ENCODE measurements at places on chromosomes 11 and 22.

DNA sequence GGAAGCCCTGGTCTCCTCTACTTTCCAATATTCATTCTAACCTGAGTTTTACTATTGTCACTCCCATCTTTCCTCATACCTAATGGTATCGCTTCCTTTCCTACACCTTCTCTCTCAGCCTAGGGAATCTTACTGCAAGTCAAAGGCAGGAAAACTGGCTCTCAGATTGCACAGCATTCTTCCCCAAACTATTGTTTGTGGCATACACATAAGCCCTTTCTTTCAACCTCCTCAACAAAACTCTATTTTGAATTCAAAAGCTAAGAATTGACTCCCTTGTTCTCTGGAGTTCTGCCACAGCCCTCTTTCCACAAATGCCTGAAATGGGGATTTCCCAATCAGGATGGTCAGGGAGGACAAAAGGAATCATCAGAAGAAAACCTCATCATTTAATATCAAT is 181.5 kb downstream of the FAM76B start:
- DNase-seq, result no peak

GRCh38 chr11:115550291-115551059 is 46.3 kb upstream of the CADM1 start:
- DNase-seq, result no peak

DNA sequence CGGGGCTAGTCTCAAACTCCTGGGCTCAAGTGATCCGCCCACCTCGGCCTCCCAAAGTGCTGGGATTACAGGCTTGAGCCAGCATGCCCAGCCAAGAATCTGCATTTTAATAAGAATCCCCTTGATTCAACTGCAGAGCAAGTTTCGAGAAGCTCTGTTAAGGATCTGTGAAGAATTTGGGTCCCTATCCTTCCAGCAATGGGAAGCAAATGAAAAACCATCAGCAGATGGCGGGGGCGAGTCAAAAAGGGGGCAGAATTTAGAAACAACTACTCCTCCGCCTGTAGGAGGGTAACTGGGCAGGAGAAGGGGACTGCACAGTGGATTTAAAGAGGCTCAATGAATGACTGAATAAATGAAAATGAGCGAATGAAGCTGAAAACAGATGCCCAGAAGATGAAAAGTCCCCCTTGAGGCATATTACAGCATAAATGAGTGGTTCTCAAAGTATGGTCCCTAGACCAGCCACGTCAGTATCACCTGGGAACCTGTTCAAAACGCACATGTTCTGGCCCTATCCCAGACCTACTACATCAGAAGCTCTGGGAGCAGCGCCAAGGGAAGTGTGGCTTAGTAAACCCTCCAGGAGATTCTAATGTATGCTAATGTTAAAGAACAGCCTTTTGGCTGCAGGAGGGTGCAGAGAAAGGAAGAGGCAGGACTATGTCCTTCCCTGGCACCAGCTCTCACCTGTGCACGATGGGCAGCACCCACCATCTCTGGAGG is 15.0 kb downstream of the VWCE start:
- DNase-seq, result no peak

GRCh38 chr11:12754021-12754420 is 79.8 kb downstream of the TEAD1 start:
- DNase-seq, result no peak

DNA sequence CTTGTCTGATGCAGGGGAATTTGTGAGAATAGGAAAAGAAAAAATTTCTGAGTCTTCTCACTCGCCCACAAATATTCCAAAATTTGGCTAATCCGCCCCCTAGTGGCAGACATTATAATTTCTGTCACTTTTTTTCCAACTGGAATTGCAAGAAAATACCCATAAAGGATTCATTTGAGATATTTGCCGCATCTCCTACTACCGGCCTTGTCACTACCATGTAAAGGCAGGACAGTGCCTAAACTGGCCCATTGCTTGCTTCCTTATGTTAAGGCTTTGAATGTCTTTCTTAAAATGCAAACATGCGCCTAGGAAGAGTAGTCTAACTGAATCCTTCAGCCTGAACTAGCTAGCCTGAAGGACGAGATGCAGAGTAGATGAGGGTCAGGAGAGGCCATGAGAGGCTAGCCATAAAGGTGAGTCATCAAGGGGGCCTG is 9.3 kb upstream of the CEP295 start:
- DNase-seq, result no peak

DNA sequence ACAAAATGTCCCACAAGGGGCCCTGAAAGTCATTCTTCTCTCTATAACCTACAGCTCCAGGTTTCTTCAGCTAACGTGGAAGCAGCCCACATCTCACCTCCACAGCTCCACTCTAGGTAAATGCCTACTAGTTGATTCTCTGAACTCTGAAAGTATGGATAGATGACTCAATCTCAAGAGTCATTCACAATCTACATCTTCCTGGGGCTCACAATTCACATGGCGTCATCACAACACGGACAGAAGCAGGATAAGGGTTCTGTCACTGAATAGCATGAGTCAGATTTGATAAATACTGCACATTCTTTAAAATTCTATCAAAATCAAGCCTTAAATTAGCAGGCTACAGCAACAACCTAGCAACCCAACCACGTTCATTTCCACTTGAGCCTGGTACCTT is 96.3 kb downstream of the PLEKHA7 start:
- no peak for DNase-seq

DNA sequence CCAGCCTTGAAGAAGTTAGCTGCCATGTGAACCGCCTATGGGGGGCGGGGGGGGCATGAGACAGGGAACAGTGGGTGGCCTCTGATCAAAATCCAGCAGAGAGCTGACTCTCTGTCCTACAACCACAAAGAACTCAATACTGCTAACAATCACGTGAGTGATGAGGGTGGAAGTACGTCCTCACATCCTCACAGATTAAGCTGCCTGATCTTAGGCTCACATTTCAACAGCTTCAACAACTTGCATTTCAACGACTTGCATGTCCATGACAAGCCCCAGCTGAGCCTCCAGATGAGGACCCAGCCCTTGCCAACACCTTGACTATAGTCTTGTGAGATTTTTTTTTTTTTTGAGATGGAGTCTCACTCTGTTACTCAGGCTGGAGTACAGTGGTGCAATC is 51.6 kb downstream of the CLMP start:
- no peak for DNase-seq

DNA sequence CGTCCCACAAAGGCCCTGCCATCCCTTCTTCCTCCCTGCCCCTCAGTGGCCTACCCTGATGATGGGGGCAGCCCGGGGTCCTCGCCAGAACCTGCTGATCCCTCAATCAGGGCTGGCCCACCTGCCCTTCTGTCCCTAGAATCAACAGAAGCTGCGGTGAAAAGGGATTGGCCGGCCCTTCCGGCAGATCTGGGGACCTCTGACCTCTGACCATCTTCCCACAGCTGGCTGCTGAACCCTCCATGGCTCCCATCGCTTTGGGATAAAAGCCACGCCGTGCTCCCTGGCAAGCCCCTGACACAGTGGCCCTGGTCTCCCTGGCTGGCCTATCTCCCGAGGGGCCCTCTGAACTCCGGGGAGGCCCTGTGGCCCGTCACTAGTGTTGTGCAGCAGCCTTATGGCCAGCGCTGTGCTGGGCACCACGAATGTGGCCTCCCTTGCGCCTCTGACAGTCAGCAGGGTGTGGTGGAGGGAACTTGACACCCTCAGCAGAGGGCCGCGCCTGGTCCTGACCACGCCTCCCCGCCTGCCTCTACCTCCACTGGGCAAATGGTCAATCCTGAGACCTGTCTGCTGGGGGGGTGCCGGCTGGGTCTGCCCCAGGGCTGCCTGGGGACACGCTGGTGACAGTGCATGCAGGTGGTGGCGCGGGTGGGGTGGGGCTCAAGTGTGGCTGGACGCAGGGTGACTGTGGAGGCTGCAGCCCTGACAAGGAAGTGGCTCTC is 58.0 kb upstream of the TTLL12 start:
- no peak for DNase-seq

- no peak for DNase-seq
Measured at GRCh38 chr11:64833198-64833502, 11.3 kb downstream of the CDC42BPG start.

GRCh38 chr11:95795627-95796295 is 5.5 kb downstream of the CEP57 start:
- DNase-seq, result no peak

DNA sequence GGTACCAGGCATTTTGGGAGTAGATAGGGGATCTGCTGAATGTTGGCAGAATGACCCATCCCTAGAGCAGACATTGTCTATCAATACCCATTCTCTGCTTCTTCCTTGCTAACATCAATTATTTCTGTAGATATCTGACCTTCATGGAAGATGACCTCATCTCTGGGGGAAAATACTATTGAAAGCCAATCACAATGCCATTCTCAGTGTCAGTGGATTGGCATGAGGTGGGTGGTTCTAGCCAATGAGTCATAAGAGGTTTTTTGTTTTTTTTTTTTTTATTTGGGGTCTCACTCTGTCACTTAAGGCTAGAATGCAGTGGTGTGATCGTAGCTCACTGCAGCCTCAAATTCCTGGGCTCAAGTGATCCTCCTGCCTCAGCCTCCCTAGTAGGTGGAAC is 42.5 kb downstream of the SNX19 start:
- DNase-seq, result no peak

DNA sequence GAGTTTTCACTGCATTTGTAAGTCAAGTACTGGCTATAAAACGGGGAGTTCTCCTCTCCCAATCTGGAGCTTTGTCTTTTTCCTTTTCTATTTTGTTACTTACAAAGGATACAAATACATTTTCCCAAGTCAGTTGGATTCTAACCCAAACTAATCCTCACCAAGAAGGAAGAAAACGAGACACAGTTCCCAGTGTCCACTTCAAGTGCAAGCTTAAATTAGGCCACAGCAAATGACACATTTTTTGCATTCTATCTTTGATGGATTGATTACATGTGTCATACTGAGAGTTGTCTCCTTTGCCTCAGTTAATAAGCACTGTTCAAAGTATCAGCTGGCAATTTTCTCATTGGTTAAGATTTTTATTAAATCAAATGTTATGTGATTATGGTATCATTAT is 296.7 kb upstream of the ANO5 start:
- no peak for DNase-seq

GRCh38 chr11:45892856-45893255 is 7.4 kb downstream of the MAPK8IP1 start:
- DNase-seq, result no peak

- no peak for DNase-seq
Measured at GRCh38 chr11:32071811-32072210, 19.1 kb upstream of the RCN1 start.

GRCh38 chr11:44945666-44946065 is 5.0 kb downstream of the TP53I11 start:
- DNase-seq, result no peak

DNA sequence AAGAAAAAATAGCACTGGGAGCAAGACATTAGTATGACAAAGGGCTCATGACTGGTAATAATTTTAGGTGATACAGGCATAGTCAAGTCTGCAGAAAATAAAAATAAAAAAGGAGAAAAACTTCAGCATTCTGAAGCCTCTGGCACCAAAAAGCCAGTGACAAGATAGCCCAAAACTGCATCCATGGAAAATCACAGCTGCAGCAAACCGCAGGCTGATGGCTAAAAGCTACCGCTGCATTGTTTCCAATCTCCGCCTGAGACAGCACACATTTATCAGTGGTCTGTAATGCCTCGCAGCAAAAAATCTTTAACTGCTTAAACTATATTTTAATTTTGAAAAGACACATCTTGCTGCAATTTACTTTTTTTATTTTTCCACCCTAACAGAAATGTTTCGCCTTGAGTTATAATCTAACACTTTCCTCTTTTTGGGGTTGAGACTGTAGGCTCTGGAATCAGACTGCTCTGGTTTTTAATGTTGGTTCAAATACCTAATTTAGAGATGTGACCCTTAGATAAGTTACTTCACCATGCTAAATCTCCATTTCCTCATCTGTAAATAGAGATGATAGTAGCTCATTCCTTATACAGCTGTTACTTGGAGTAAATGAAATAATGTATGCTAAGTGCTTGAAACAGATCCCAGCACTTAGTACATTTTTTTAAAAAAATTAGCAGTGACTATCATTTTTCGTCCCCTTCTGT is 42.0 kb upstream of the FIBIN start:
- DNase-seq, result no peak

GRCh38 chr11:83542861-83543260 is 256.7 kb upstream of the CCDC90B start:
- no peak for DNase-seq

DNA sequence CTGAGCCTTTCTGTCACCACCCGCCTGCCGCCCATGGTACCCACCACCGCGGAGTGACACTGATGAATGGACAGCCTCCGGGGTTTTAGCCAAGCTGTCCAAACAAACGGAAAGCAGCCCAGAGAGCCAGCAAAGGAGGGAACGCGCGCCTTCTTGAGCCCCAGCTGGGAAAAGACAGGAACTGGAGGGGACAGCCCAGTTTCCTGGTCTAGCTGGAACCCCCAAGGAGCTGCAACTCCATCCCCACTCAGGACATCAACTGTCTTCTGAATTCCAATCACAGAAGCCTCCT is 33.7 kb downstream of the SHISAL1 start:
- DNase-seq, result no peak
